ENCODE measurements at places on chromosomes 1 and 21.

DNA sequence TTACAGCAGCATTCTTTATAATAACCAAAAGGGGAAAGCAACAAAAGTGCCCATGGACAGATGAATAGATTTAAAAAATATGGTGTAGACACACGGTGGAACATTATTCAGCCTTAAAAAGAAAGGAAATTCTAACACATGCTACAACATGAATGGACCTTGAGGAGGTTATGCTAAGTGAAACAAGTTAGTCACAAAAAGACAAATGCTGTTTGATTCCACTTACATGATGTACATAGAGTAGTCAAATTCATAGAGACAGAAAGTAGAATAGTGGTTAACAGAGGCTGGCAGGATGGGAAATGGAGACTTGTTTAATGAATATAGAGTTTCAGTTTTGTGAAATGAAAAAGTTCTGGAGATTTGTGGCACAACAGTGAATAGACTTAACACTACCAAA lies 151.4 kb downstream of the CYYR1 start:
- no peak for DNase-seq

DNA sequence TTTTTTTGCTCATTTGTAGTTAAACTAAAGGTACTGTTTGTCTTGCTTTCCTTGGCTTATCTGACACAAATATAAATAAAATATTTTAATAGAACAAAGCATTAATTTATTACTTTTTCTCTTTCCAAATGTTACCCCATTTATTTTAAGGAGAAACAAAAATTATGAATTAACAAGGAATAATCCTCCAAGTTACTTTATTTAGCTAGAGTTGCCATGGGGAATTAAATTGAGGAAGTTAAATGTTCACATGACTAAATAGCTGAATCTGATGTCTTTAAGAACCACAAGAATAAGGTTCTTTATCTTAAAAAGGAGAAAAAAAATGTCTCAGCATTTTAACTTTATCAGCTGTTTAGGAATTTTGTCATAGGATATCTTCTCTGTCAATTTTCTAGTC lies 12.3 kb downstream of the ATG4C start:
- DNase-seq = no peak

DNA sequence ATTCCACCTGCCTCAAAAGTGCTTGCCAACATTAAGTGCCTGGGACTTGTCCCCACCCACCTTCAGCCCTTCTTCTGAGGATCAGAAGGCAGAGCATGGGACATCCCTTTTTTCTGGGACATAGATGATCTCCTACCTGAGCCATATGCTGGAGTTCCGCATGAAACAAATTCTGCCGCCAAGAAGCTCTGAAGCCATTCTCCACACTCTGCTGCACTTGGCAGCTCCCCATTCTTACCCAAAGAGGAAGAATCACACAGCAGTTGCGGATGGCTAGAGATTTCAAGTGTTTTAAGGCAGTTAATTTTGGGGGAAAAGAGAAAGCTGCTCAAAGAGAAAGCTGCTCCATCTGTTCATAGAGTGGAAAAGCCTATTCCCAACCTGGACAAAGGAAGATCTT lies 197.3 kb upstream of the COA6 start:
- DNase-seq = no peak

DNA sequence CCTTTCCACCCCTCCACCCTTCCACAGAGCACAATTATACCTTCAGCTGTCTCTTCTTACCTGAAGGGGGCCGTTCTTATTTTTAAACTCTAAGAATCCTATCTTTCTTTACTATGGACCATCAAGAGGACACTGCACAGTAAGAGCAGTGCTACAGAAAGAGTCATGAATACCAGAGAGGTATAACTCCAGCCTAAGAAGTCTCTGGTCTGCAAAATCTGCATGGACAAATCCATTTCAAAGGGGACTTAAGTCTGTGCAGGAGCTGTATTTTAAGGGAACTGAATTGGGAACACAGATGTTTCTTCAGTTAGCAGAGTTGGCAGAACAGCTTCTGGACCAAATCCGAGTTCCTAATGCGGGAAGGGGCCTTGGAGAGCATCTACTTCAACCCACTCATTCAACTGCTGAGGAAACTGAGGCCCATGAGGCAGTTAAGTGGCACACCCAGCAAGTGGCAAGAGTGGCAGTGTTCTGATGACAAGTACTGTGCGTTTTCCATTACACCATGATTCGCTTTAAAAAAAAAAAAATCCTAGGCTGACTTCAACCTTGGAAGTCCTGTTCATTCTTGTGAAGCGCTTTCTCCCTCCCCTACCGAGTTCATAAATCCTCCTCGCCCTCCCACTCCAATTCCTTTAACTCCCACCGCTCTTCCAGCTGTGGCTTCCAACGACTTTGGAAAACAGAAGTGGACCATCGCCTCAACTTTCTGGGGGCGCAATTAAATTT lies 1.8 kb downstream of the PLPP3 start:
- peak; percentile 45 for DNase-seq

Data from GM23248 (cell line).